ENCODE measurements at places on chromosomes 12 and 14. TPM values are rescaled to one million over a fixed set of nuclear protein-coding genes. Genes with fewer than 3 reads are reported as not detected.

The SYNDIG1L gene
- not detected for total RNA-seq

The KRT74 gene
- not detected for total RNA-seq

The GALNT16 gene
- total RNA-seq: 3.6 TPM

The CLEC2A gene
- not detected for total RNA-seq

The KLRD1 gene
- not detected for total RNA-seq

The PZP gene
- not detected for total RNA-seq

The CEP170B gene
- total RNA-seq: 19.0 TPM

The MMP19 gene
- not detected for total RNA-seq

The ADAM20 gene
- total RNA-seq: not detected

The PMCH gene
- not detected for total RNA-seq

The ANO2 gene
- total RNA-seq: not detected

The ACOT6 gene
- not detected for total RNA-seq

The NRXN3 gene
- total RNA-seq: 1.2 TPM

The SEC23A gene
- total RNA-seq: 85.7 TPM

The EML5 gene
- total RNA-seq: 0.72 TPM

The TSPAN11 gene
- total RNA-seq: 0.11 TPM

The MYH6 gene
- not detected for total RNA-seq

The GOLT1B gene
- total RNA-seq: 87.8 TPM

The ARHGEF25 gene
- 6.8 TPM for total RNA-seq

The NKX2-8 gene
- total RNA-seq: 3.8 TPM

The ZC2HC1C gene
- total RNA-seq: 2.9 TPM

The APOF gene
- total RNA-seq: not detected

The ZNF664 gene
- total RNA-seq: 59.4 TPM

The ALX1 gene
- total RNA-seq: 5.6 TPM

The PLEKHH1 gene
- total RNA-seq: 4.3 TPM

The AEBP2 gene
- 23.8 TPM for total RNA-seq

The ZFC3H1 gene
- total RNA-seq: 12.9 TPM

The KCNH5 gene
- not detected for total RNA-seq

The KRT5 gene
- 0.25 TPM for total RNA-seq

The GPR135 gene
- total RNA-seq: 1.0 TPM

The GZMH gene
- not detected for total RNA-seq

The FGF23 gene
- not detected for total RNA-seq

The BLOC1S1 gene
- 153 TPM for total RNA-seq

The ASCL1 gene
- not detected for total RNA-seq

The HOXC10 gene
- total RNA-seq: 2.8 TPM

The OR6C3 gene
- not detected for total RNA-seq

The PAN2 gene
- 15.3 TPM for total RNA-seq

The GPR84 gene
- total RNA-seq: 0.09 TPM

The RAD9B gene
- total RNA-seq: 0.31 TPM

The SRRM4 gene
- total RNA-seq: not detected

The SPIC gene
- total RNA-seq: not detected

The RNU4-1 gene
- not detected for total RNA-seq

The DDN gene
- 0.66 TPM for total RNA-seq

The ALG10 gene
- 5.0 TPM for total RNA-seq

The EAPP gene
- 38.7 TPM for total RNA-seq

The GPD1 gene
- 0.19 TPM for total RNA-seq

The CLEC4A gene
- not detected for total RNA-seq

The TMEM63C gene
- total RNA-seq: 1.6 TPM
